ENCODE measurements at places on chromosomes 4 and X.

- no peak for DNase-seq
These were observed 3.6 kb upstream of the RNF175 start for GRCh38 chr4:153763404-153763803.

- DNase-seq = no peak
These were observed 2154.4 kb upstream of the AGA start for GRCh38 chr4:179596621-179597020.

- no peak for DNase-seq
These were observed 35.5 kb upstream of the AMELX start for GRCh38 chrX:11257711-11258110.

DNA sequence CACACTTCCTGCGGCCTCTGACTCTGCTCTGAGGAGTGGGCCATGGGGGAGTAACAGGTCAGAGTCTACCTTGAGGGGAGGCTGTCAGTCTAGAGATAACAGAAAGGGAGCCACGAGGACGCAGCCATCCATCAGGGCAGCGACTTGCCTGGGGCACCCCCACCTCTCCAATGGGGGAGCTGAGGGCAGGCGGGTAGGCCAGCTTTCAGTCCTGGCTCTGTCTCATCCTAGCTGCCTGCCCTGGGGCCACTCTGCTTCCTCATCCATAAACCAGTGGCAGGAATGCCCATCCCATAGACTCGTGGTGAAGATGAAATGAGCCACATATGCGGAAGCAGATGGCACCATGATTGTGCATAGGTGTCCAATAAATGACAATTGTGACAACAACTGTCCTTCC, 13.2 kb downstream of the MAGED2 start:
- no peak for DNase-seq

- no peak for DNase-seq
These were observed 866 bp upstream of the EMD start for GRCh38 chrX:154378059-154378798.

- DNase-seq = no peak
These were observed 4.4 kb upstream of the PRKX start for GRCh38 chrX:3717742-3718420.

- no peak for DNase-seq
These were observed 47.5 kb downstream of the SEPTIN11 start for GRCh38 chr4:76997077-76997476.
